HFF-Myc (cell line): ENCODE measurements at places on chromosomes 12 and 14.
A peak's percentile ranks its signal among the peaks of the same experiment; 100 is the strongest.

GRCh38 chr14:74064883-74065282, 19.4 kb downstream of the ALDH6A1 start:
- no peak for DNase-seq

GRCh38 chr12:26651566-26652188, 181.3 kb downstream of the ITPR2 start:
- peak; percentile 52 for DNase-seq

- DNase-seq, result no peak
Measured at GRCh38 chr12:116141833-116142162, 135.7 kb downstream of the MED13L start.

GRCh38 chr12:67780580-67781084, 132.1 kb downstream of the DYRK2 start:
- DNase-seq, result no peak

DNA sequence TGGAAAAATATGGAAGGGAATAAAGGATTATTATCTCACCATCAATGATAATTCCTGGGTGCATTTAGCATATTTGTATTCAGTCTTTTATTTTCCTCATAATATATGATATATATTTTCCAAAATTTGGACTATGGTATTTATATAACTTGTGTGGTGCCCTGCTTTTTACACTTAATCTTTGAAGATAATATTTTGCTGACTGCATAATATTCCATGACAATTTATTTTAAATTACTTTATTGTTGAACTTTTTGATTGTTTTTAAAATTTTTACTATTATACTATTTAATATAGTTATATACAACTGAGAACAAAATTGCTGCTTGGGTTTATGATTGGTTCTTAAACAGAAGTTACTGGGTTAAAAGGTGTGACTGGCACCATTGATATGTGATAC, 212.3 kb downstream of the TTC6 start:
- no peak for DNase-seq

- no peak for DNase-seq
Measured at GRCh38 chr12:104643819-104644669, 187.3 kb downstream of the CHST11 start.

GRCh38 chr14:103879570-103880347, 32.4 kb upstream of the PPP1R13B start:
- no peak for DNase-seq

- no peak for DNase-seq
Measured at GRCh38 chr14:73943083-73943482, 6.8 kb downstream of the FAM161B start.

- no peak for DNase-seq
Measured at GRCh38 chr14:103366741-103367140, 18.5 kb upstream of the MARK3 start.

- no peak for DNase-seq
Measured at GRCh38 chr12:2417481-2418160, 364.8 kb downstream of the CACNA1C start.

DNA sequence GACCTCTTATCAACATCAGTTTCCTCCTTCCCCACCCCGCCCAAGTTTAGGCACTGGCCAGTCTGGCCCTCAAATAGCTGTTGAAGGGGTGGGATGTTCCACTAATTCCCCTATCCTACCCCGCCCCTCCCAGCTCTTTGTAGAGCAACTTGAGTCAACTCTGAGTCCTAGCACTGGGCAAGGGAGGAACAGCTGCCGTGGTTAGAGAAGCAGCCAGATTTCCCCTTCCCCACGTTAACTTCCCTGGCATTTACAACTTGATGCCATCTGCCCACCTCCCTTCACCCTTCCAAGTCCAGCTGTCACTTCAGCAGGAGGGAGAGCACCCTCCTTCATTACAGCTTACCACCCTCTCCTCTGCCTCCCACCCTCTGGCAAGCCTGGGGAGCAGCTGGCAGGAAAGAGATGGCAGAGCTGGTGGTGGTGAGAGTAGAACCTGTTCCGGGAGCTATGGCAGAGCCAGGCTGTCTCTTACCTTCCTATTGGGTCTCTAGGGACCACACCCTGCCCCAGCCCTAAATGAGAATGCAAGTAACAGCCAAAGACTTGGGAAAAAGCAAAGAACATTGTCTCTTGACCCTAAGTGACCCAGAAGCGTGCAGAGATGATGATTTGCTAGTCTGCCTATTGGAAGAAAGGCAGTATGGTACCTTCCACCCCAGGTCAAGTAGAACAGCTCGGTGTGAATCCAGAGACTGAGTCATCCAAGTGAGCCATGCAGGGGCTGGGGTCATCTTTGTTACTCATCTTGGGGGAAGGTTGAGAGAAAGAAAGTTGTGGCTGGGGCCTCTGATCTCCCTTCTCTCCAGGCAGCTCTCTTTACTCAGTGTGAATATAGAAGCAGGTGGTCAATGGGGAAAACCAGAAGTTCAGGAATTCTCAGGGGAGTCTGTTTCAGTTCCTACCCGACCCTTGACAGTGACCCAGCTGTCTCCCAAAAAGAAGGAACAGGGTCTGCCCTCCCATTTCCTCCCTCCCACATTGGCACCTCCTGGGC, 1.5 kb downstream of the BLOC1S1 start:
- no peak for DNase-seq

GRCh38 chr14:52219488-52220084, 47.9 kb upstream of the PTGDR start:
- no peak for DNase-seq

DNA sequence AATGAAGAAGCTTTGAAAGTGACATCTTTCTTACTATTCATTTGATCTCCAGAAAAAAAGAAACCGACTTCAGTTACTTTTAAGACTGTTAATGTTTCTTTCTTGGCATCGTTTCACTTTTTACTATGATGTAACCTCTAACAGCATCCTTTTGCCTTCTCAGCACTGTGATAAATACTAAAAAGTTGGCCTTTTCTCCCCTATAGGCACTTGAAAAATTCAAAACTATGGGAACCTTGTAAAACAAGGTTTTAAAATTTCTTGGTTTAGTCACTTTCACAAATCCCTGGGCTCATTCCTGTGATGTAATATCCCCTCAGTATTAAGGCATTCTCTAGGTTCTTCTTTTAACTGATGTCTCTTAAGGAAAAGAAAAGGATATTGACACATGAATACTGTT, 281.8 kb downstream of the EGLN3 start:
- no peak for DNase-seq

DNA sequence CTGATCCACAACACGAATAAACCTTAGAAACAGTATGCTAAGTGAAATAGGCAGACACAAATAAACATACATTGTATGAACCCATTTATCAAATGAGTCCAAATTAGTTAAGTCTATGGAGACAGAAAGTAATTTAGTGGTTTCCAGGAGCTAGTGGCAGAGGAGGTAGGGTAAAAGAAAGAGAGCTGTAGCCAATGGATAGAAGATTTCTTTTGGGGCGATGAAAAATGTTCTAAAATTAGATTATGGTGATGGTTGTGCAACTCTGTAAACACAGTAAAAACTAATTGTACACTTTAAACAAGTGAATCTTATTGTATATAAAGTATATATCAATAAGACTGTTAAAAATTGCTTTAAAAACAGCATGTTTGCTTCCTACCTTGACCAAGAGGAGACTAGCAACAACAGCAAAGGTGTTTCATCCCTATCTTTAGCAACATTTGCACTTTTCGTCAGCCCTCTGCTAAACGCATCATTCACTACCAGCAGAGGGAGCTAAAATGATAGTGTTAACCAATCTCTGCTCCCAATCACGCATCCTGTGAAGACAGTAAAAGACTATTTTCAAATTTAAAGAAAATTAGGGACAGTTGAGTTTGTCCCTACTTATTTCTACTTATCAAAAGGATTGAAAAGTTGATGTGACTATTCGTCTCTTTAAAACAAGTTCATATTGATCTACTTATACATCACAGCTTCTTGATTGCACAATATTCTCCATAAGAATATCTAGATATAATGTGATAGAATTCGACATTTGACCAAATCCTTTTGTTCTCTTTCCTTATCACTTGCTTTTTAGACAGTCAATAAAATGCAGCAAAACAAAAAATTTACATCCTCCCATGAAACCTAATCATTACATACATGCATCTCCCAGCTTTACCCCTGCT, 24.0 kb upstream of the LGR5 start:
- DNase-seq, result peak; percentile 37

- DNase-seq, result no peak
Measured at GRCh38 chr14:74586681-74587362, 25.2 kb downstream of the LTBP2 start.

DNA sequence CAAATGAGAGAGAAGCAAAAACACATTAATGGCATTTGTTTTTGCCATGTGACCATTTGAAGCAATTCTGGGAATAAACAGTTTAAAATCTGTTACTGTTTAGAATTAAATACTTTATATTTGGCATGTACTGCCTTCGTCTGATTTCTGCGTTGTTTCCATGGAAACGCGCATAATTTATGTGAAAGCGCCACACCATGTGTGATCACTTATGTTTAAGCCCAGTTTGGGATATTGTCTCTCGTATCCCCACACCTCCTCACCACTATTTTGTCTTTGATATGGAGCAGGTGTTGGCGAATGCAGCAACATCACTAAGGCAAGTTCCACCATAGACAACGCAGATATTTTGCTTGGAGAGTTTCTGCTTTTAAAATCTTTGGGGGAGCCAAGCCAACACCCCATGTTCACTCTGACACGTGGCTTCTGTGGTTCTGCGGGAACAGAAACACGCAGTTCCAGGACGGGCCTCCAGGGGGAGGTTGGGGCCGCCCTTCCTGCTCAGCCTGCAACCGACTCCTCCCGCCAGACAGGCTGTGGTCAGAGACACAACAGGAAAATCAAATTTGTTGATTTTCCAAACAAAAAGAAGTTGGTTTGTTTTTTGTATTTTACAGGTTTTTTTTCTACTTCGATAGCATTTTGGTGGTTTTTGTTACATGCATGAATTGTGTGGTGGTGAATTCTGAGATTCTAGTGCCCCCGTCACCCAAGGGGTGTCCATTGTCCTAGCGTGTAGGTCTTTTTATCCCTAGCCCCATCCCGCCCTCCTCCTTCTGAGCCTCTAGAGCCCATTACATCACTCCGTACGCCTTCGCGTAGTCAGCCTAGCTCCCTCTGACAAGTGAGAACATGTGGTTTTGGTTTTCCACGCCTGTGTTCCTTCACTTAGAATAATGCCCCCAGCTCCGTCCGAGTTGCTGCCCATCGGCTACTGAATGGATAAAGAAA, 101.9 kb upstream of the SFSWAP start:
- peak; percentile 64 for DNase-seq

GRCh38 chr12:107761502-107761904, 566 bp upstream of the PRDM4 start:
- DNase-seq, result no peak

GRCh38 chr14:80930095-80930494, 11.4 kb downstream of the CEP128 start:
- DNase-seq, result no peak
